ENCODE measurements at places on chromosomes 4 and X.

DNA sequence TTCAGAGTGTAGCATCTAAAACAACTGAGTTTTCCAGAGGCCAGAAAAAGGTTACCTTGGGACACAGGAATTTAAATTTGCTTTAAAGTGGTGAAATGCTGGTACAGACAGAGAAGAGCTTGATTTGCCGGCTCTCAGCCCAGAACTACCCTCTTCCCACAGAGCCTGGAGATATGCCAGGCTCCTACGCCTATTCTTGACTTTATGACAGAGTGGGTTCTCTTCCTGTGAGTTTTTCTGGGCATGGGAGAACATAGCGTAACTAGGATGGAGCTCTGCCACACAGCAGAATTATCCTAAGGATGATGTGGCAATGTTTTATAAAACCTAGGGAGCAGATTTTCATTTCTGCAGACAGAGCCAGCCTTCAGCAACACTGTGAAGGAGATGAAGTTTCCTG is 241.8 kb downstream of the GRIA3 start:
- DNase-seq = no peak

- DNase-seq = no peak
Observed at GRCh38 chr4:122776916-122777315, 44.4 kb downstream of the BBS12 start.

- DNase-seq = no peak
Observed at GRCh38 chrX:132613801-132614200, 125.0 kb upstream of the MBNL3 start.

- DNase-seq = no peak
Observed at GRCh38 chr4:30616942-30617646, 103.1 kb upstream of the PCDH7 start.

DNA sequence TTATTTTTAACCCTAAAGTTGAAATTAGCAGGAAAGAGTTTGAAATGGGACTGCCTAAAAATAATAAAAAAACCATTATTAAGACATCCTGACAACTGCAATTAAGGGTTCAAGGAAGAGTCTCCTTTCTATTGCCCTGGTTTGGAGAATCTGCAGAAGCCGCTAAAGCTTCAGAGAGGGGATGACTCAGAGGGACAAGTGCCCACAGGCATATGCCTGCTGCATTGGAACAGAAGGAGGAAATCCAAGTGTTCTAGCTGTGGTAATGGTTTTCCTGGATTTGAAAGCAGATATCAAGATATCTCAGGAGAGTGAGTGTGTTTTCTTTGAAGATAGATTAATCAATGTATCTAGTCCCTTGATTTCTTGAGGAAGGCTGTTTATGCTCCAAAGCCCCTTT is 235.1 kb upstream of the TAPT1 start:
- DNase-seq = no peak

- DNase-seq = no peak
Observed at GRCh38 chr4:80206521-80207171, 9.3 kb downstream of the PRDM8 start.

DNA sequence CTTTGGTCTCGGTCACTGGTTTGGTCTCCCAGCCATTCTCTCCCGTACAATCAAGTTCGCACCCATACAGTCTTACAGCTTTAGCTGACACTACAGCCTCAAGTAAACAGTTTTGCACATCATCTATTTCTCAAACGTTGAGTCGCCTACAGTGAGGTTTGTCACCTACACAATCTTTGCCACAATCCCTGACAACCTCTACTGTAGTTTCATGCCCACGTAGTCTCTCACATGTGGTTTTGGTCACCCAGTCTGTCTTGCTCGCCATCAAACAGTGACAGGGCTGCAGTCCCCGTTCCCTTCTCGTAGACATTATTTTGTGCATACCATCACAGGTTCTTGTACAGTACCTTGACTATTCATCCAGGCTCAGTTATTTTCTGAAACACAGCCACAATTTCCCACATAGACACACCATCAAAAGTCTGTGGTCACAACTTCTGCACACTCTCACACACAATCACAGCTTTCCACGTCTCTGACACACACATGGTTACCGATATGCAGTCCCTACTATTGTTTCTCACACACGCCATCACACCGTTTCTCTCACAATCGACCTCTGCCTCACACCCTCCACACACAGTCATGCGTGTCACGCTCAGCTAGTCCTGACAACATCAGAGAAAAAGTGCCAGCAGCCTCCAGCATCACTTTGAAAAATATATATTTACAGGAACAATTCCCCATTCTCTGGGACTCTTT is 5.3 kb upstream of the CFP start:
- DNase-seq = no peak

DNA sequence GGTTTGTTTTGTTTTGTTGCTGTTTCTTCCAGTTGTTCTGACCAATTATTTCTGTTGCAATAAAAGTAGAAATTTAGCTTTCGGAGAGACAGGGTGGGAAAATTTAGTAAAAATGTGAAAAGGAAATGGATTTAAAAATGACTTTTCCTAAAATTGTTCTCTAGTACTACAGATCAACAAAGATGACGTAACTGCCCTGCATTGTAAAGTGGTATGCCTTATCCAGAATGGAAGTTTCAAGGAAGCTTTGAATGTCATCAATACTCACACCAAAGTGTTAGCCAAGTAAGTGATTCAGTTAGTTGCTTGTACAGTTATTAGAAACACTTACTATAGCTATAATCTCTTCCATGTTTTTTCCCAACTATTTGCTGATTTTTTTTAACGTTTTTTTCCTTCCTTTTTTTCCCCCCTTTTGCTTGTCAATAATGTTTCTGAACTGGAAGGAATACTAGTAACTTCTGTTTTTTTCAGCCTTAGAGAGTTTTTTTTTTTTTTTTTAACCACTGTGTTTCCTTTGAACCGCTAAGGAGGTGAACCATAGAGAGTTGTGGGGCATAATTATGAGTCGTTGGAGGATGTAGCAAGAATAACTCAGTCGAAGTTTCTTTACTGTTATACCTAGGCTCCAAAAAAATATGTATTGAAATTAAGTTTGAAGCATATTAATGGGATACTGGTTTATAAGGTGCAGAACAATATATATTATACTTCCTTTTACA is 2.2 kb downstream of the SRP72 start:
- no peak for DNase-seq

GRCh38 chrX:40107291-40108161 is 9.8 kb upstream of the BCOR start:
- no peak for DNase-seq

DNA sequence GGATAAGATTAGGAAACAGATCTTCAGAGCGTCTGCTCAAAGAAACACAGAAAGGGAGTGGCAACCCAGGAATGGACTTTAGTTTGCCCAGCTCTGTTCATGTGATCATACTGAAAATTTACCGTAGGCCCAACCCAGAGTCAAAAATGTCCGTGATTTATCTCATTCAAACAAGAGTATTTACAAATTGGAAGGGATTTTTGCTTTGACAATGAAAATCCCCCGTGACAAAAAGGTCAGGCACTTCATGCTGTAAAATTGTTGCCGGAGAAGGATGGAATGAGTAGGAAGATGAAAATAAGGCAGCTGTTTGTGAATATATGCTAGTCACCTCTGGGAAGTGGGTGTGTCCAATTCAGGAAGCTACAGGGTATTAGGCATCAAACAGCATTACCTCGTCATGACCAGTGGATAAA is 1.2 kb downstream of the SULT1B1 start:
- DNase-seq = no peak

DNA sequence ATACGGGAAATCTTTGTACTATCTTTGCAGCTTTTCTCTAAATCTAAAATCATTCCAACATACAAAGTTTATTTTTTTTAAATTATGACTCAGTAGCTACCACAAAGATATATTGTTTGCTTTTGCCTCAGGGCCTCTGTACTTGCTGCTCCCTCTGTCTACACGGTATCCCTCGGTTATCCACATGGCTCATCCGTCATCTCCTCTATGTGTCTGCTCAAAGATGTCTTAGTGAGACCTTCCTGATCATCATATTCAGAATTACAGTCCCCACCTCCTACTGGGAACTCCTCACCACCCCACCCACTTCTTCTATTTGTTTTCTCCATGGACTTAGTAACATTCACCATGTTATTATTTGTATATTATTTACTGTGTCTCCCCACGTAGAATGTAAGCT is 107.8 kb downstream of the PARM1 start:
- no peak for DNase-seq

- DNase-seq = no peak
Observed at GRCh38 chrX:98029861-98030260, 1146.2 kb downstream of the RPA4 start.
